ENCODE measurements at places on chromosomes 3 and 15.

DNA sequence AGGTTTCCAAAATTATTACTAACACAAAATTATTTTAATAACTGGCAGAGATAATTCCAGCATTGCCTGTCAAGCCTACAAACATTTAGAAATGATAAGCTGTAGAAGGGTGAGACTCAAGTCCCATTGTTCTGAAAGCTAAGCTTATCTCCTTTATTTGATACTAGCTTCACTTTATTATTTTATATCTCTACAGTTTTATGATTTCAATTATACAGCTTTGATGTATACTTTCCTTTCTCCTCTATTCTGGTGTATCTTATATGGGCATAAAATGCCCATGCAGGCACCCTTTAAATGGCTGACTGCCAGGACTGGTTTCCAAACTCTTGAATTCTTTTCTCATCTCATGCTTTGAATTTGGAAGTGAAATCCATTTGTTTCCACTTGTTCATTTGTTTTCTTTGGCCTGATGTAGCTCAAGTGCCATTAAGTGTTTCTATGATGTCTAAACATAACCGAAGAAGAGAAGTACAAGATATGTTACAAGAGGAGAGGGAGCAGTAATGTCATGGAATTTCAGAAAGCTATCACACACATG is 372.1 kb upstream of the ARHGEF26 start:
- no peak for DNase-seq

- DNase-seq = no peak
These were observed at the start of gene TM6SF1 for GRCh38 chr15:83106994-83107840. TM6SF1 (plus strand) TSS chr15:83107645; CDS start chr15:83107681, 36 bp downstream.

DNA sequence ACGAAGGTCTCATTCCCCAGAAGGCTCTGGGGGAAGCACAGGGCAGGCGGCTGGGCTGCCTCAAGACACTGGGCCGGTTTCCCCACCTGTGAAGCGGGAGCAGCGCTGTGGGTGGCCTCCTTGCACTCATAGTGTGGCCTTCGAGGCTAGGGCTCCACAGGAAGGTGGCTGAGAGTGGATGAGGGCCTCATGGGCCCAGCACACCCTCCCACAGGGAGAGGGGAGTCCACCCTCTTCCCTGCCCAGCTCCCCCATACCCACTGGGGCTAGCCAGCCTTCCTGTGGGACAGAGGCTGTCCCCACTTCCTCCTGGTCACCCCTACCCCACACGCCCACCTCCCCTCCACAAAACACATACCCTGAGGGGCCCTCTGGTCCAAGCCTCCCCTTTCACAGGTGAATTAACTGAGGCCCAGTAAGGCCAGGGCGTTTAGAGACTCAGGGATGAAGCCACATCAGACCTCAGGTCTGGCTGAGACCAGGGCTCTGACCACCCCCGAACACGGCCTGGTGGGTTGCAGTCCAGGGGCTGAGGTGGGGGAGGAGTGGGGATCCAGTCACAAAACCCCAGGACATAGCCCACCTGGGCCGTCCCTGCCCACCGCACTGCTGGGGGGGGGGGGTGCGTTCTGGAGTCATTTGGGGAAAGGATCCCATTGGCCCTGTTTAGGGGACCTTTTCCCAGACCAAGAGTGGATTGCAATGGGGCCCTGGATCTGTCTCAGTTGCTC is 1.1 kb downstream of the ANPEP start:
- no peak for DNase-seq

- no peak for DNase-seq
These were observed 23.5 kb upstream of the STIMATE start for GRCh38 chr3:52920841-52921240.

GRCh38 chr3:187352581-187353575 is 15.3 kb upstream of the RTP4 start:
- DNase-seq = no peak

DNA sequence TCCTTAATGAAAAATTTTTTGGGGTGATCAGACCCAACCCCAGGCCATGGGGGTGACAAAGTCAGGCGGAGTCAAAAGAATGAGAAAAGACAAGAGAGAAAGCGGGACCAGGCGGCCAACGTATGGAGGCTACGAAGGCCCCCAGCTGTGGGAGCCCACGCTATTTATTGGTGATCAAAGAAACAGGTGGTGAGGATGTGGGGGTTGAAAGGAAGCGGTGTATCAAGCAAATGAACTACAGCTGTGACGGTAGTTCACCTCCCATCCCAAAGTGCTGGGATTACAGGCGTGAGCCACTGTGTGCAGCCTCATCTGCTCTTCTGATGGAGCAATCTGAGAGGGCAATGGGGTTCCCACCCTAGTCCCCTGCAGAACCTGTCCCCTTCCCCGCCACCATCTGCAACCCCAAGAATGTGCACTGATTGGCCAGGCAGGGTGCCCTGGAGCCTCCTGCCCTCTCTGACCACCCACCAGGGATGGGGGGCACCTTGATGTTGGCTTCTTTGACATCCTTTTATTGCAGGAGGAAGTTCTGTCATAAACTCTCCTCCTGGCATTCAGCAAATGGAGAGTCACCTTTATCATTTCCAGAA is 1.1 kb upstream of the CHRNA3 start:
- no peak for DNase-seq

- no peak for DNase-seq
These were observed 290.4 kb upstream of the TBL1XR1 start for GRCh38 chr3:177487635-177488186.

- no peak for DNase-seq
These were observed 53.4 kb upstream of the POMGNT2 start for GRCh38 chr3:43159131-43159875.

GRCh38 chr3:61913701-61914100 is 352.3 kb downstream of the PTPRG start:
- no peak for DNase-seq

DNA sequence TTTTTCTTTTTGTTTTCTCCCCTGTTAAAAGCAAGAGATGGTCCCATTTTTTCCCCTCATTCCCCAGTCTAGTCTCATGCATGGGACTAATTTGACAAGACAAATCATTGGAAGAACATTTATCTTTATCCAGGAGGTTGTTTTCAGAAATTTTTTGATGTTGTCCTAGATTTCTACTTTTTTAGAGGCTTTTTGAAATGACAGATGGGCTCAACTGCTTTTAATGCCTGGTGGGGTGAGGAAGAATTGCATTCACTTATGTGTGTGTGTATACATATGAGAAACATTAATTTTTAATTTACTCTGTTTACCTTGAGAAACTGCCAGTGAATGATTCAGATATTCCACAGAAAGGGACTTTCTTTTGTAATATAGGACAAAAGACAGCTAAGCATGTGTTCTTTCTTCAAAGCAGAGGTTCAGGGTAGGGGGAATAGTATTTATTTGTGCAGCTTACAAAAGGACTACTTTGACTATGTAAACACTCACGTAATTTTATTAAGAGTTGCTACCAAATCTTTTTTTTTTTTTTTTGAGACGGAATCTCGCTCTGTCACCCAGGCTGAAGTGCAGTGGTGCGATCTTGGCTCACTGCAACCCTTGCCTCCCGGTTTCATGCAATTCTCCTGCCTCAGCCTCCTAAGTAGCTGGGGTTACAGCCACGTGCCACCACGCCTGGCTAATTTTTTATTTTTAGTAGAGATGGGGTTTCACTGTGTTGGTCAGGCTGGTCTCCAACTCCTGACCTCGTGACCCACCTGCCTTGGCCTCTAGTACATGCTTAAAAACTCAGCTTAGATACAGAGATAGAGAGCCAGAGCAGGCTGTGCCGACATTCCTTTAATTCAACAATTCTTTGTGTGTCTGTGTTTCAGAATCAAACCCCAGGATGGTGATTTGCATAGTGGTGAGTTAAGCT is 130.1 kb upstream of the RARB start:
- DNase-seq = no peak

DNA sequence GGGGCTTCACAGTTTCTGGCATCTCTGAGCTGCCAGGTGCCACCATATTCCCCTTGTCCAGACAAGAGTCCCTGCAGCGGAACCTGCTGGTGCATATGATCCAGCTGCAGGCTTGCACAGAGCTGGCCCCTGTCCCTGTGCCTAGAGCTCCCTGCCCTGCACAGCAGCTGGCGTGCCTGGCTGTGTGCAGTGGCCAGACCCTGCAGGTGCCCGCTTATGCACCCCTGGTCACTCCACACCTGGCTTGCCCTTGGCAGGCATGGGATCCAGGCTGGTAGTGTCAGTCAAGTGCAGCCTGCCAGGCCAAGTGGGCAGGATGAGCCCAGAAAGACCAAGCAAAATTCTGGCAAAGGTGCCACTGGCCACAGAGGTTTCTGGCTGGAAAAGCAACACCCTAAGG is 88.6 kb upstream of the TTBK2 start:
- no peak for DNase-seq

GRCh38 chr15:64851503-64851840 is 9.8 kb downstream of the PLEKHO2 start:
- no peak for DNase-seq

DNA sequence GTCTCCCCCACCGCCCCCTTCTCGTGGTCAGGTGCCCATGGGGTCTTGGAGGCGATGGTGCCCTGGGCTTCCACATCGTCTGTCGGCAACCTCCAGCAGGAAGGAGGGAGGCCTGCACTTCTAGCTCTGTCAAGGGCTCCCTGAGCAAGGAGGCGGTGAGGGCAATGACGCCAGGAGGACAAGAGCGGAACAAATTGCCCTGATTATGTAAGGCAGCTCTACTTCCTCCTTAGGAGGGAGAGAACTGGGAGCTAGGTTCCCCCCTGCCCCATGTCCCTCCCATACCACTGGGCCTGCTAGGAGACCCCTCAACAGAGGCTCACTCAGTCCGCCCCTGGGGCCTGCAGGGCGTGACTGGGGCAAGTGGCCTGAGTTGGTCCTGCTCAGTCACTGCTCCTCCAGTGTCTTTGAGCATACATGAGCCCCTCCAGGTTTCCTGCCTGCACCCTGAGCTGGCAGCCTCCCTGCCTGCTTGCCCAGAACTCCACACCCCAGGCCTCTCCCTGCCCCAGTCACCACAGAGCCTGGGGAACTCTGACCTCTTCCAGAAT is 56.1 kb downstream of the CACNA2D2 start:
- no peak for DNase-seq

- no peak for DNase-seq
These were observed 9.8 kb upstream of the FNDC3B start for GRCh38 chr3:172029425-172030098.

GRCh38 chr3:53238051-53238850 is 17.6 kb downstream of the TKT start:
- no peak for DNase-seq

- DNase-seq = no peak
These were observed 881.8 kb downstream of the SI start for GRCh38 chr3:164196477-164196876.

- no peak for DNase-seq
These were observed 182.2 kb downstream of the FNDC3B start for GRCh38 chr3:172221547-172221946.

DNA sequence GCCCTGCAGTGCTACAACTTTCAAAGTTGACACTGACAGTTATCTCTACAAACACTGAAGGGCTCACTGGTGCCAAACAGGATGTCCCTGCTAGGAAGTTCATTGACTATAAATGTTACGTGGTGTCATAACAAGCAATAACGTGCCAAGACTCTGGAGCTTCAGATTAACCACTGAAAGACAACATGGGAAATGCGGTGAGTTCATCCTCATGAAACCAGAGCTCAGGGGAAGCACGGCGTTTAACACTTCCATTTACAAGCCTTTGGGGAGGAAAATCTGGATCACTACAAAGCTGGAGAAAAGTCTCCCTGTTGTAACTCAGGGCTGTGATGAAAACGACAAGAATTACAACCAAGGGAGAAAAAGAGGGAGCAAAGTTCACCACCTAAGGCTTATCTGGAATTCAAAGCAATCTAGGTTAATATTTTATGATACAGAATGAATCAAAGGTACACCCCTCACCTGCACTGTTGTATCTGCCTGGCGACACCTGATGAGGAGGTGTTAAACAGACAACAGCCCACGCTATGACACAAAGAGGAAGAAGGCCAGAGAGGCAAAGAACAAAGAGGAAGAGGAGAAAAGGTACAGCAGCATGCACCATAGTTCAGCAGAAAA is 27.0 kb downstream of the SHQ1 start:
- DNase-seq = no peak

- no peak for DNase-seq
These were observed 2.7 kb downstream of the BNIP2 start for GRCh38 chr15:59686389-59686788.

- no peak for DNase-seq
These were observed 31.8 kb downstream of the GPR171 start for GRCh38 chr3:151171145-151171757.

DNA sequence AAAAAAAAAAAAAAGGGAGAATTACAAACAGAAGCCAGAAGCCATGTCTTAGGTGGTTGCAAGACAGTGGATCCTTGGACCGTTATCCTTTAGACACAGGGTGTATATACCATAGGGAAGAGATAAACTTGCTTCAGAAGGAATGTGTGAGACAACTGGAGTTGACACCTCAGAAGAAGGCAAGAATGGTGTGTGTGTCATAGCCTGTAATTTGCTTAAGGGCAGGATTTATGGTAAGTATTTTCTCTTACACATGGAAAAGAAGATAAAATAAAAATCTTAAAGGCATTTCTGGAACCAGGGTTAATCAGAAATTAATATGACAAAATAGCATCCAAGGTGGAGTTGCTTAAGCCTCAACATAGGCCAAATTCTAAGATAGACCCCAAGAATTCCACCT is 19.3 kb upstream of the DNAJC19 start:
- no peak for DNase-seq

DNA sequence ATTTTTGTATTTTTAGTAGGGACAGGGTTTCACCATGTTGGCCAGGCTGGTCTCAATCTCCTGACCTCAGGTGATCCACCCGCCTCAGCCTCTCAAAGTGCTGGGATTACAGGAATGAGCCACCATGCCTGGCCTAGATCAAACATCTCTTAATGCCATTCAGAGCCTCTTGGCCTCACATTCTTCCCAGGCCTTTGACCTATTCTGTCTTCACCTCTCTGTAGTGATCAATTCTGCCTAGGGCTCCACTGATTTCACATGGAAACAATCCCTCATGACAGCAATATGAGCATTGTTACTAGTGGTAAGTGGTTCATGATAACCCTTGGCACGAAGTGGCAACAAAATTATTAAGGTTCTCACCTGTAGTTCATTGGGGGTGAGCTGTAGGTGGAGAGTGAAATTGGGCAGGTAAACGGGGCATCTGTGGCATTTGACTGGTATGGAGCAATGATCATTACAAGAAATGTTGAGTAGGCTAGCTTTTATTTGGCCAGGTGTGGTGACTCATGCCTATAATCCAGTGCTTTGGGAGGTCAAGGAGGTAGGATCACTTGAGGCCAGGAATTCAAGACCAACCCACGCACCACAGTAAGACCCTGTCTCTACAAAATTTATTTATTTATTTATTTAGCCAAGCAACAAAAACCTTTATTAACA is 4.8 kb upstream of the ARPIN start:
- DNase-seq = no peak

- no peak for DNase-seq
These were observed 44.0 kb upstream of the ALDH1A3 start for GRCh38 chr15:100835636-100836035.

DNA sequence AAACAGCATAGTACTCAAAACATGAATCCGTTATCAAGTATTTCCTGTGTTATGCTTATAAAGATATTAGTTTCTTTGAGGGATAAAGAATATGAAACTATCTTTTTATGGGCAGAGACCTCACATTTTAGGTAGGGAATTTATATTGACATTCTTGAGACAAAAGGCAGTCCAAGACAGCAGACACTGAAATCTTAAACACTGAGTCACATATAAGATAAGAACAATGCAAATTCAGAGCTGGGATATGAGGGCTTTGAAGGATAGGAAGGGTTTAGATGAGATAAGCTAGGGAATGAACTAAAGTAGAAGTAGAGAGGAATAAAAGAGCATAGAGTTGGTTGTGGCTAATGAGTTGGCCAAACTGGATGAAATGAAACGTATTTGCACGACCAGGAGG is 58.4 kb downstream of the ASTE1 start:
- no peak for DNase-seq

- DNase-seq = no peak
These were observed 866 bp downstream of the TNIK start for GRCh38 chr3:171459137-171459941.

- no peak for DNase-seq
These were observed 1022.4 kb downstream of the FHIT start for GRCh38 chr3:60228823-60229222.
